Astrocyte of the hippocampus (primary cell): ENCODE measurements at places on chromosomes 7 and 10.

DNA sequence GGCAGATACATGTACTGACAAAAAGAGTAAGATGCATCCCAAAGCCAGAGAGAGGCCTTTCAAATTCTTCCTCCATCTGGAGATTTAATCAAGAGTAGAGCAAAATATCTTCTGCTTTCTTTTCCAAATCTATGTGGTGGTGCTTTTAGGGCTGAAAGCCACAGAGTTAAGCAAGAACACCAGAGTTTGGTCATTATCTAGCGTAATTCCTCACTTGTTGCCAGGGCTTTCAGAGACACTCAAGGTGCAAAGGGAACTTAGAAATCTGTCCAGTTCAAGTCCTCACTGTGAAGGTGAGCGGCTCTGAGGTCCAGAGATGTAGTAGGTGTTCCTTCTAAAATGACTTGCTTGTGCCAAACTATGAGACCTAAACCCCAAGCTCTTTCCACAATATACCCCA, 10.9 kb upstream of the NFE2L3 start:
- DNase-seq: no peak

- DNase-seq: no peak
Observed at GRCh38 chr10:1094112-1095057, 38.2 kb downstream of the WDR37 start.

GRCh38 chr7:35677582-35678356, 17.2 kb downstream of the HERPUD2 start:
- no peak for DNase-seq

DNA sequence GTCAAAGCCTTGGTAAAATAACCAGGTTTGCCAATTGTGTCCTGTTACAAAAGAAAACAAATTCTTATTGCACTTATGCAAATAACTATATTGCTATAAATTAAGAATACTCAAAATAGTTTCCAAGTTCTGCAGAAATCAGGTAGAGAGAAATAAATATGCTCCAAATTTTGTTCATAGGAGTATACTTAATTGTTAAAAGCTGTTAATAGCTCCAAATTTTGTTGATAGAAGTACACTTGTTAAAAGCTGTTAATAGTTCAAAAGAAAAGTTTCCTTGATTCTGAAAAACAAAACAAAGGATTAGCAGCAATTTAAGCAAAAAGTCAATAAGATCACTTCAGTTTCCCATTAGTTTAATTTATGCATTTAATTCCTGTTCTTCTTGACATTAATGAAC, 46.4 kb upstream of the ZNF138 start:
- DNase-seq: no peak

DNA sequence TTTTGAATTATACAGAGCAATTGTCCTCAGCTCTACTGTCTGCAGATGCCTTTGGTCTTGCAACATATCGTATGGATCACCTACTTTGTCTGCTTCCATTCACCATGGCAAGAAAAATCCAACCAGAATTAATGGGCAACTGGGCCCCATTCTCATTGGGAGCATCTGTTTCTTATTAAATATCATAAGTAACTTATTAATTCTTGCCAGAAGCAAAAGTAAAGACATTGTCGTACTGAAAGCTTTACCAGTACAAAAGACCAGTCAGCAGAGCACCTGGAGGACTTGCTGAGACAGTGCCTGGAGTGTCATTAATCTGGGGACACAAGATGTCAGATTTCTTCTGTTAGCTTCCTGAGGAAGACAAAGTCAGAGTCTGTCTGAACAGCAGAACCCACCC, 404.5 kb downstream of the INHBA start:
- no peak for DNase-seq

- DNase-seq: peak; percentile 47
Observed at GRCh38 chr7:2508327-2509215, 11.0 kb upstream of the LFNG start.

GRCh38 chr7:37439653-37440026, 9.0 kb downstream of the ELMO1 start:
- DNase-seq: no peak

- peak; percentile 87 for DNase-seq
Observed at GRCh38 chr10:3935141-3935540, 150.1 kb upstream of the KLF6 start.

GRCh38 chr10:77210645-77211044, 427.0 kb downstream of the KCNMA1 start:
- no peak for DNase-seq

DNA sequence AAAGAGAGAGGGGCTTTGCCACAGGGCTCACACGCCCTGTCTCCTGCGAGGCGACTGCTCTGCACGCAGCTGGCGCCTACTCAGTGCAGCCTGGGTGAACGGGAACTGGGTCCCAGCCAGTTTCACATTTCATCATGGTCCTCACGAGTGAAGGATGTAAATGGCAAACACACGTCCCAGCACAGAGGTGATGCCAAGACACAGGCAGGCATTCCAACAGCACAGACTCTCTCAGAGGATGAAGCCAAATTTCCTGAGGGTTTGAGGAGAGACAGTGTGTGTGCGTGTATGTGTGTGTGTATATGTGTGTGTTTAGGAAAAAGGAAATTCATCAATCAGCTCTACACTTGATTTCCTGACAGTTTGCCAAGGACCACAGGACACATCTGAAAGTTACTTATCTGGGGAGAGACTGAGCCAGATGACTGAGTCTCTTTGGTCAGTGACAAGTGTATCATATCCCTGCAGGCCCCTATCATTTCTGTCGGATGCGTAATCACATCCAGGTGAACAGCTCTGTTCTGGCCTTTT, 53.9 kb downstream of the CHST15 start:
- DNase-seq: no peak

DNA sequence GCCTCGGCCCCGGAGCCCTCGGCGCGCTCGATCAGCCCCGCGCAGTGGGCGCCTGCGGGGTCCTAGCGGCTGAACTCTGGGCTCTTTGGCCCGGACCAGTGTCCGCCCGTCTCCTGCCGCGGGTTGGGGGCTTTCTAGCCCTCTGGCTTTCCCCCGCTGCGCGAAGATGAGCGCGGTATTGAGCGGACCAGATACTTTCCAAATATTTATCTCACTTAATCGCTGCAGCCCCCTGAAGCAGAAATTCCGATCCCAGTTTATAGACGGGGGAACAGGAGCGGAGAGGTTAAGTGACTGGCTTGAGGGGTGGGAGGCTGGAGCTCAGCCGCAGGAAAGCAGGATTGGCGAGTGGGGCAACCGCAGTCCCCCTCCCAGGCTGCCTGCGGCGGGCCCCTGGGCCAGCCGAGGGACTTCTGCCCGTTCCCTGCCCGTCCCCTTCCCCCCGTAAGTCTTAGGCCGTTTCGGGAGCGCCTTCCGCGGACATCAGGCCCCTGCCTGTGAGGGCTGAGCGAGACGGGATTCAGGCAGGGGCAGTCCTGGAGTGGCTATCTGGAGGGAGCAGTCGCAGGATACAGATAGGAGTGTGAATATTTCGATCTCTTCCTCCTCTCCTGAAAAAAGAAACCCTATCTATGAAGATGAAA, 565 bp downstream of the STRIP2 start:
- peak; percentile 49 for DNase-seq

- no peak for DNase-seq
Observed at GRCh38 chr10:25959540-25960232, 25.7 kb downstream of the MYO3A start.

GRCh38 chr7:85164376-85164775, 22.5 kb downstream of the SEMA3D start:
- DNase-seq: no peak
